ENCODE measurements at places on chromosomes 6 and 20.

DNA sequence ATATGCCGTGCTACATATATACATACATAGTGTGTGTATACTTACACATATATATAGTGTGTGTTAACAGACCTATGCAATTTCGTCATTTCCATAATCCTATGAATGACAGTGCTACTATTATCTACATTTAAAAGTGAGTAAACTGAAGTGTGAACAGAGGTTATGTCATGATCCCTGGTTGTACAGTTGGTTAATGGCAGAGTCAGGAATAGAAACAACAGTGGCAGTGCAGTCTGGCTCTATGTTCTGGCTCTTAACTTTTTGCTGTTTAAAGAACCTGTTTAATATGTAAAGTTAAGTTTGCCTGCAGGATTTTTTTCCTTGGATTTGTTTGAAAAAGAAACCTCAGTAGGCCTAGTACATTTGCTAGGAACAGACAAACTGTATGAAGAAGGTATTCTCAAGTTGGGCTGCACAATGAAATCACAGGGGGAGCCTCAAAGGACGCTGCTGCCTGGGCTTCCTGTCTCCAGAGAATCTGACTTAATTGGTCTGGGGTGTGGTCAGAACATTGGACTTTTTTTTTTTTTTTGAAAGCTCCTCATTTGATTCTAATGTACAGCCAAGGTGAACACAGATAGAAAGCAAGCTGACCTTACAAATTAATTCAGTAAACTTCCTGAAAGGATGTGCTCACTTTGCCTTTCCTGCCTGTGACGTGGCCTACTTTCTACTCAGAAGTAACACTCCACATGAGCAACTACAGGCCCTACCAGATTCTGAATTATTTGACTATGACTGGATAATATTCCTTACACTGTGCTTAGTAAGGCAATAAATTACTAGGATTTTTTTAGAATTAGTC, 29.4 kb downstream of the PLCB1 start:
- DNase-seq: no peak

- DNase-seq: no peak
These were observed 472 bp upstream of the EDN3 start for GRCh38 chr20:59299945-59300332.

GRCh38 chr6:2225422-2226392, 19.7 kb downstream of the GMDS start:
- DNase-seq: no peak

DNA sequence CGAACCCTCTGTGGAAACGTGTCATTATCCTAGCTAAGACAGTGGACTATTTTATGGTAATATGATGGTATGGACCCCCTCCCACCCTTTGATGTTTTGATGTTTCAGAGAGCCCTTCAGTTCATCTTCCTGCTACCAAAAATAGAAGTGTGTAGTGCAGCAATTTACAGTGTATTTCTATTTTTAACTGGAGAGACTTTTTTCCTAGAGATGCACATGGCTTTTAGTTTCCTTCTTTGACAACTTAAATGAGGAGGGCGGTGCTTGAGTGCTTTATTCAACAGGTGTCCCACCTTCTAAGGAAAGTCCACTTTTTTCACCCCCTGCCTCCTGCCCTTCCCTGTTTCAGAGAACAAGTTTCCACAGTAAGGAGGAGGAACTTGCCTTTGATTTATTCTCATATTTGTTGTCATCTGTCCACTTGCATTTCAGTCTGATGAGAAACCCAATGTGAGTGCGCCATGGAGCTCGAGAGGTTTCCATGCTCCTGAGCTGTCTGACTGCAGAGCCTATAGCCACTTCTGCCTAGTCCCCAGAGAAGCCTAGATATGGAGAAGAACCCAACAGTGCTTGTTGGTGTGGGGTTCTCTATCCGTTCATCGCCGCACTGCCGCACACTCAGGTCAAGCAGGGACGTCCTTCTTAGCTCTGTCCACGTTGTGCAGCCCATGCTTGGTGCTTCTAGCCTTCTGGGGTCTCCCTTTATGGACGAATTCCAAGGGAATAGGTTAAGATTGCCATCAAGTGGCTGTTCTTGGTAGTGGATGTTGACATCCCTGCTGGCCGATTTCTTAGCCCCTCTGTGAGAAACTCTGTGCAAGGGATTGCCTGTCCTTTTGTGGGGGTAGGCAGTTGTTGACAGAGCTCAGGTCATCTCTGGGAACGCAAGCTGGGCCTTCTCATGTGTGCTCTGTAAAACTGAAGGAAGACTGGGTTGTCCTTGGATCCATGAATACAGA, 144.2 kb downstream of the JARID2 start:
- DNase-seq: no peak

DNA sequence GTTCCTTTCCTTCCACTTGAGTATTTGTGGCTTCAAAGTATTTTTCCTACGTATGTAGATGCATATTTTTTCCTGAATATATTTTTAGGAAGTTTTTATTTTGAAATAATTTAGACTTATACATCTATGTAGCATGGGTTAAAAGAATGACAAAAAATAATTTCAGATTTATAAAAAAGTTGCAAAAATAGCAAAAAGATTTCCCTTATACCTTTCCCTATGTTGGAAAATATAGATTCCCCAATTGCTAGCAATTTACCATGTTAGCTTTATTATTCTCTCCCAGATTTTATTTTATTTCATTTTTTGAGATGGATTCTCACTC, 69.8 kb downstream of the SCAND1 start:
- no peak for DNase-seq

DNA sequence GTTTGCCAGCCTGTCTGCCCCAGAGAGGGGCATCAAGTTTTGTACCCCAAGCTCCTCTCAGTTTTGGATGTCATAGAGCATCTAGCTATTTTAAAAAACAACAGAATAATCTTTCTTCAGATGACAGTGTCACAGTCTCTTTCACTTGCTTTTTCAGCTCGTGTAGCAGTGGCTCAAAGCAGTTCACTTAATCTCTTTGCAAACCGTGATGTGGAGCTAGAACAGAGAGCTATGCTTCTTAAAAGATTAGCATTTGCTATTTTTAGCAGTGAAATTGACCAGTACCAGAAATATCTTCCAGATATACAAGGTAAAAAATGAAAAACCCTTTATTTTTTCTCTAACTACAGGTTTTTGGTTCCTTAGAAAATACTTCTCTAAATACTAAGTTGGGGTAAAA, 37.3 kb downstream of the PGM3 start:
- DNase-seq: no peak

GRCh38 chr20:57698116-57698866, 11.5 kb downstream of the PMEPA1 start:
- DNase-seq: peak; percentile 87

DNA sequence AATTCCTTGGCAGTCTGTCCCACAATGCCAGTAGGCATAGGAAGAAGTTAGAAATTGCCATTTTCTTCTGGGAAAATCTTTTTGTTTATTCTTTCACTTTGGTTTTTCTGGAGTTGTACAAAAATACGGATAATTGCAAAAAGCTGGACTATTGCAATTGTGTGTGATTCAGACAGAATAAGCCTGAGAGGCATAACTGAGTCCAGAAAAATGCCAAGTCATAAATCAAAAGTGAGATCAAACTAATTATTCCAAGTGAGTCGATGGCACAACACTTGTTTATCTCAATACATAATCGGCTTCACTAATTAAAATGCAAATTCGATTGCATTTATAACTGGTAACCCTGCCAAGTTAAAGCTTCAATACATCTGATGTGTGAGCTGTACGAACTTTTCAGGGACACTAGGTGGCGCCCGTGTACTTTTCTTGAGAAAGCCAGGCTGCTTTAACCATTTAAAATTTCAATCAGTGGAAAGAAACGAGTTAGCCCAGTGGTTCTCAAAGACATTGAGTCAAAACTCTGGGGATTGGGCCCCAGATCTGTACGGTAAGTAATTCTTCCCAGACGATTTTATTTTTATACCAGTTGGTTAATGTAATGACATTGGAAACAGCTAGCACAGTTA, 102.6 kb downstream of the LAMP5 start:
- no peak for DNase-seq

DNA sequence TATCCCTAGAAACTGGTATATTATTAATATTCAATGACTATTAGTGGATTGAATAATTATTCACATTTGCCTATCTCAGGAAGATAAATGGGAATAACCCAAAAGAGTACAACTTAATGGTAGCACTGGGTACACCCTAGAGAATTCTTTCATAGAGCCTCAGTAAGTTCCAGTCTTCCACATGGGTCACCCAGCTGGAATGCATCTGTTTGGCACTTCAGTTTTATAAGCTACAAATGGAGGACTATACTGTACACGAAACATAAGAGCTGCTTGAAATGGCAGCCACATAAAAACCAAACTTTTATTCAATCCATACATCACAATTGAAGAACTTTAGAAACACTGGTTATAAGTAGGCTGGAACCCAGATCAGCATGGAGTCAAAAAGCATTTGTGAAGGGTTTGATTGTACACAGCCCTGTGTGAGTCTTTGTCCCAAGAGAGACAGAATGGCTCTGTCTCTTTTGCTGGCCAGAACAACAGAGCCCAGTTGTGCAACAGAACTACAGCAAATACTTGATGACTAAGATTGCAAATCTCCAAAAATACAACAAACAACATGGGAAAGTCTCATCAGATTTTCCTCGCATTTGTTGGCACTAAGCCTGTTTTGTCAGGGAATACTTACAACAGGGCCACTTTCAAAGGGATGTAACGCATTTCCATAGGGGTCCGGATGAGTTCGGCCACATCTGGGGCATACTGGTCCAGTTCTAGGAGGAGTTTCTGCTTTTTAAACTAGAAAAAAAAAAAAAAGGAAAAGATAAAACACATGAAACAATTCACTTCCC, 39.5 kb downstream of the PIGU start:
- DNase-seq: no peak

DNA sequence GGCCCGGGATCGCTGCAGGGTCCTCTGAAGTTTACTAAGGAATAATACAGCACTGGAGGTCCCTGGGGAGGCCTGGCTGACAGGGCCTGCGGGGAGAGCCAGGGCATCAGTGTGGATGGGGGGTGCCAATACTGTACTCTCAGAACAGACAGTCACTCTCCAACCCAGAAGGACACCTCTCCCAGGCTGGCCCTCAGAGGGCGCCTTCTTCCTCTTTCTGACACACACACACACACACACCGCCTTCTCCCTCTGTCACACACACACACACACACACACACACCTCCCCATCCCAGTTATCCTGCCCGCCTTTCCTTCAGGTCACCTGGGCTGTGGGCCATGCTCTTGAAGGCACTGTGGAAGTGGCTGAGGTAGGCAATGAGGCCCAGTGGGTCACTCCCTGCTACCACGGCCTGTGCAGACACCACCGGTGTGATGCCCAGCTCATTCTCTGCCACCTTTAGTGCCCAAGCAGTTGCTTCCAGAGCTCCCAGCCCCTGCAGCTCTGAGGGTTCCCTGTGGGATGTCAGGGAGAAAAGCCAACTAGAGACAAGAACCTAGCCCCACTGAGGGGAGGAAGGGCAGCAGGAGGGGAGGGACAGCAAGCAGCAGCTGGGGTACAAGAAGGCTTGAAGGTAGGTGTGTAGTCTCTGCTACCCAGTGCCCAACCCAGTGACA, 7.5 kb downstream of the SMPD2 start:
- no peak for DNase-seq

- DNase-seq: no peak
These were observed 442.2 kb upstream of the MAN1A1 start for GRCh38 chr6:119791736-119792135.

GRCh38 chr6:169654598-169655391, 47.0 kb downstream of the WDR27 start:
- no peak for DNase-seq

- DNase-seq: no peak
These were observed 175.1 kb downstream of the VEGFA start for GRCh38 chr6:43944908-43945767.

DNA sequence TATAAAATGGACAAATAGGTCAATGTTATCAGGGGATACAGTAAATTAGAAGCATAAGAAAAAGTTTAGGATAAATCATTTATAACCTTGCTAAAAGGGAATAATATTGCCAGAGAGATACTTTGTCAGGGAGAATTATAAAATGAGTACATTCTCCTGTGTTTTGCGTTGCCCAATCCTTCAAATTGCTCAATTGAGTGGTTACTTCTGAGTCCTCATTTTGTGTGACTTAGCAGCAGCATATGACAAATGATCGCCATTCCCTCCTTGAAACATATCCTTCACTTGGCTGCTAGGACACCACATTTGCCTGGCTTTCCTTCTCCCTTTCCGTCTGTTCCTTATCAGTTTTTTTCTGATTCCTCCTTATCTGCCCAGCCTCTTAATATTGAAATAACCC, 106.7 kb upstream of the FLRT3 start:
- no peak for DNase-seq

GRCh38 chr6:158803733-158804143, 15.4 kb downstream of the EZR start:
- no peak for DNase-seq

DNA sequence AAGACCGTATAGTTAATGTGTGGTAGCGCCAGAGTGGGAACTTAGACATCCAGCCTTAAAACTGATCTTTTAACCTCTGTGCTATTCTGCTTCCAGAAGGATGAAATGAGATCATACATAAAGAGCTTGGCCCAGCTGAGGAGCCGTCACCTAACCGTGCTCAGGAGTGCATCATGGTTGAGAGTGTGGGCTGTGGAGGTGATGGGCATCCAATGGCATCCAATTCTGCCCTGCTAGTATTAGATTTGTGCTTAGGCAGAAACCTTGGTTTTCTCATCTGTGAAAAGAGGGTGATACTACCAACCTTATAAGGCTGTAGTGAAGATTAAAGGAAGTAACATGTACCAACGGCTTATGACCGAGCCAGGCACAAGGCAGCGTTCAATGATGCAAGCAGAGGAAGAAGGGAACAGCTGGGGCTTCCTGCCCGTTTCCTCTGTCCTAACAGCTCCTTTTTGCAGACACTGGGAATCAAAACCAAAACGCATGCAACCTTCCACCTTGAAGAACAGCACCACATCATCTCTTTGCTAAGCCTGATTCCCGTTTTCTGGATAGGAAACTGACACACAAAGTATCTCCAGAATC, 1.3 kb downstream of the SLC22A16 start:
- DNase-seq: no peak

- DNase-seq: no peak
These were observed 34.3 kb upstream of the TNFRSF21 start for GRCh38 chr6:47344022-47344421.

DNA sequence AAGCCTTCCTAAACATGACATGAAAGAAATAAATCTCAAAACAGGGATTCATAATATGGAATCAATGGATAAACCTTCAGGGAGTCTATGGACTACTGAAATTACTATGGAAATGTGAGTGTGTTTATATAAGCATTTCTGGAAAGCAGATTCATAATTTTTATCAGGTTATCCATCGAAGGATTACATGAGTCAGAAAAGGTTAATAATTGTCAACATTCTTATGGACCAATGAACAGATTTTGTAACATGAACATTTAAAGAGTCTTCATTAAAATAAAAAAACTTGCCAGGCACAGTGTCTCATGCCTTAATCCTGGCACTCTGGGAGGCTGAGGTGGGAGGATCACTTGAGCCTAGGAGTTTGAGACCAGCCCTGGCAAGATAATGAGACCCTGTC, 84.8 kb downstream of the AHI1 start:
- no peak for DNase-seq

GRCh38 chr20:36273414-36274180, 32.5 kb upstream of the DLGAP4 start:
- no peak for DNase-seq

All from T1000 (cell line).